H9 (cell line): ENCODE measurements at places on chromosomes 16 and 17. TPM values are rescaled to one million over a fixed set of nuclear protein-coding genes. Genes with fewer than 3 reads are reported as not detected.

The ARHGAP23 gene
- 96.3 and 97.9 TPM in 2 replicates for total RNA-seq

DNA sequence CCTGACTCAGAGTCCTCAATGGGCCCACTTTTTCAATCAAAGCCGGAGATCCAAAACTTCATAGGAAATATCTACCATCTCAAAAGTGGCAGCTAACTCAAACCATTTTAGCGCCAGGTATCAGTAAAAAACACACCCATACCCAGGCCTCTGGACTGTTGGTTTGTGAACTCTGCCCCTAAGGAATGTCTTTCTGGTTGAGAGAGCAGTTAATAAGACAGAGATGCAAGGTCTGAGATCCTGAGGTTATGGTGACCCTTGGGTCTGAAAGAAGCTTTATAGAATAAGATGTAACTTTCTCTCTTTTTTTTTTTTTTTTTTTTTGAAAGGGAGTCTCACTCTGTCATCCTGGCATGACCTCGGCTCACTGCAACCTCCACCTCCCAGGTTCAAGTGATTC is 350.5 kb downstream of the SOX9 start:
- no peak for DNase-seq

The CCL8 gene
- total RNA-seq, result not detected in 2 replicates

DNA sequence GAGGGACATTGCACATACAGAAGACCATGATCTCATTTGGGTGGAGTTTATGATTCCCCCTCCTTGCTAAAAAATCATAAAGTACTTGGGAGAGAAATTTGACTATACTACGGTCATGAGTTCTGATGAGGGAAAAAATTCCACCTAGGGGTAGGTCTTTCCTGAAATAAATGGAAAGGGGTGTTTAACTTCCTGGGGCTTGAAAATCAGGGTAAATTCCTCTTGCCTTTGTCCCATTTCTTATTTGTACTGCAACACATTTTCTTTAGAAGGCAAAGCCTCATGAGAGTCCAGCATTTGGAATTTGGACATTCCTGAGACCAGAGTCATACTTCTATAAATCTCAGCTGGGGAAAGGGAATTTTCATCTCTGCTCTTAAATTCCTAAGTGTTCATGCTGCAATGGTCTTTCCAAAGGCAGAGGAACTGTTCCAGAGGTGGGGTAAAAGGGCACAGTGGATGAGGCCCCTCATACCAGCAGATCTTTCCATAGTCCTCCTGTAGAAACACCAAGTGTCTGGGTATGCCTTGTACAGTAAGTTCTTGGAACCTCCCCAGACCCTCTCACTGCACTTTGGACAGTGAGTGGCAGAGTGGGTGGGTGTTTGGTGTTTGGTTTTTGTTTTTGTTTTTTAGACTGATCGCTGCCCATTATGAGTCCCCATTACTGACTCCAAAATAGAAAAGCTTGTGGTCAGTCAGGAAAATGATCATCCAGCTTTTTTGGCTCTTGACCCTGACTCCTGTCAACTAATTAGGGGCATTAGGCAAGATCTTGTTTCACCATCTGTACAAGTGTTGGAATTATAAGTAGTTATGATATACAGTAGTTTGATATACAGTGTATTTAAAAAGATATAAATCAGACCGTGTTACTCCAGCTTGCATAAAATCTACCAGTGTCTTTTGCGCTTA is 6.0 kb downstream of the LYRM1 start:
- DNase-seq, result no peak
